Sigmoid colon (tissue), 7 donors: ENCODE measurements at places on chromosomes 5 and 9. TPM values are rescaled to one million over a fixed set of nuclear protein-coding genes. Genes with fewer than 3 reads are reported as not detected.

- no peak for DNase-seq
- no peaks in the 10 kb centered on the region for H3K36me3 ChIP-seq
- no peaks in the 10 kb centered on the region for H3K27me3 ChIP-seq
- no peak overlapping the region for H3K27ac ChIP-seq
- H3K4me3 ChIP-seq: no peak overlapping the region
Observed at GRCh38 chr9:5708414-5708813, 79.5 kb downstream of the RIC1 start.

DNA sequence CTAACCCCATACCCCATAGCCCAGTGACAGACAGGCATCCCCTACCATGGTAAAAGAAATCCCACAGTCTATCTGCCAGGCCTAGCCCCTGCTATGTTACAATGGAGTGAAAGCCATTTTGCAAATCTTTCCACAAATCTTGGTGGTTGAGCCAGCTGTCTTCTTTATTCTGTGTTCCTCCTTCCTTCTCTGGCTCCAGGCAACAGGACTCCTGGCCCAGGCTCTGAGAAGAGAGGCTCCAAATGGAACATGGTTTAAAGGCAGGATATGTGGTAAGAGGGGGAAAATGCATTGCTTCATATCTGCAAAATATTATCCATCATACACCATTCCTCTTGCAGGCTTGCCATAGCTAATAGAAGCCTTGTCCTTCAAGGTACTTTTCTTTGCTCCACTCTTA is 25.2 kb downstream of the FGF1 start:
- no peaks in the 10 kb centered on the region for H3K36me3 ChIP-seq
- no peak for DNase-seq
- H3K27me3 ChIP-seq: no peaks in the 10 kb centered on the region
- peak overlapping the region; percentile 47 for H3K27ac ChIP-seq
- H3K4me1 ChIP-seq: peaks cover 4% of the 10 kb centered on the region

DNA sequence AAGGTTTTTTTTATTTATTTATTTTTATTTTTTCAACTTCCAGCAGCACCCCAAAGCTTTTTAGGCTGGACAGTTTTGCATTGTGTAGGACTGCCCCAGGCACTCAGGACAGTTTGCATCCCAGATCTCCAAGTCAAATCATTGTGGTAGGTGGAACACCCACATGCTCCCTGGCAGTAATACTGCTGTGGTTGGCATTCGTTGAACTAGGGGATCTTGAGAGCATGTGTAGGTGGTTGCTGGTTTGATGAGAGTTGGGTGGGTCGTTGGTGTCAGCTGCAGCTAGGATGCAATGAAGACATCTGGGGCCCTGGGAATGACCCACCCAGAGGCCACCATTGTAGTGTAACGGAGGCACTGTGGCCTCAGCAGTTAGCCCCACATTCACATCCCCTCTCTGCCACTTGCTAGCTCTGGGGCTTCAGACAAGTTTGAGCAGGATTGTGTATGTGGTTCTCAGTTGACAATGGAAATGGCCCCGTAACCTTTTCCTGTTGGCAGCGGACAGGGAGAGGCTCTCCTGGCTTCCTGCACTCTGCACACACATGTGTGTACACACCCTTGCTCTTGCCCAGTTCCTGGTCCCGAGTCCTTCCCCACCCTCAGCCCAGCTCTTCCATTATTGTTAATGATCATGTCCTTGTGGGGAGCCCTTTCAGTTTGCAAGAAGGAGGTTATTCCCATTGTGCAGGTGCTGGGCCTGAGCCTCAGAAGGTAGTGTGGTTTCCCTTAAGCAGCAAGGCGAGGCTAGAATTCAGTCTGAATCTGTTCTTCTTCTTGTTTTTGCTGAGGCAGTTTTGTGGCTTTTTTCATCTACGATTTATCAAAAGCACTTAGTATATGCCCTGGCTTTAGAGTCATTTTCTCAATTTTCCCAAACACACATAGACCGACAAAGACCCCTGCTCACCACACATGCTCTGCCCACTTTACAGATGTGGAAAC is 46.5 kb downstream of the PPARGC1B start:
- H3K4me3 ChIP-seq: no peak overlapping the region
- H3K27me3 ChIP-seq: no peaks in the 10 kb centered on the region
- peak overlapping the region; percentile 81 for H3K27ac ChIP-seq
- H3K36me3 ChIP-seq: no peaks in the 10 kb centered on the region
- DNase-seq: no peak

DNA sequence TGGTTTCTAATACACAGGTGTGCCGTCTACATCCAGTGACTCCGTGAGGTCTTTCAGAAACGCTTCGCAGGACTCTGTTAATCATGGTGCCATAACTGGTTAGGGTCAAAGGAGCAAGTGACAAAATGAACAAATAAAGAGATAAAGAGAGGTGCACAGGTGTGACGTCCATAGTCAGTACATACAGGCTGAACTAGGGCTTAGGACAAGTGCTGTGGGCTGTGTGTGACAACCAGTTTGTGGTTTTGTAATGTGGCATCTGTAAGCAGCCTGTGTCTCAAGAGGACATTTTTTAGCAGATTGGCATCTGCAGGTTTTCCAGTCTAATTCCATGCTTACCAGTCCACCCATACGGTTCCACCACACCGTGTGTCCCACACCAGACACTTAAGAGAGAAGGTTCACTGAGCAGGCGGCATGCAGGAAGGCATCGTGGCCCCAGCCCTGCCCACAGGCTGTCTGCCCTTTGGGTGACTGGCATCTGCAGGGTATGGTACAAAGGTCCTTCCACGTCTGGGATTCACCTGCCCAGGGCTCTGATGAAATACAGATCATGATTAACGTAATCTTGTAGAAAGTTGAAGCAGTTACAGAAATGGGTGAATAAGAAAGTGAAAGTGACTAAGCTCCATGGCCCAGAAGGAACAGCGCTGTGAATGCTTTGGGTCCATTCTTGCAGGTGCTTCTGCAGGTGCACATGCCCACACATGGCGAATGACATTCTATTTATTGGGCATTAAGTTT is 26.9 kb downstream of the SRD5A1 start:
- no peak overlapping the region for H3K27ac ChIP-seq
- no peak for DNase-seq
- H3K27me3 ChIP-seq: no peaks in the 10 kb centered on the region
- H3K4me3 ChIP-seq: no peak overlapping the region

- DNase-seq: no peak
- no peaks in the 10 kb centered on the region for H3K4me1 ChIP-seq
- H3K27ac ChIP-seq: no peak overlapping the region
- H3K36me3 ChIP-seq: no peaks in the 10 kb centered on the region
- no peaks in the 10 kb centered on the region for H3K27me3 ChIP-seq
Observed at GRCh38 chr5:7794311-7794710, 56.6 kb downstream of the CFAP90 start.

Gene SLC46A2
- total RNA-seq: 0.36 TPM

Gene CLIC3
- not detected for total RNA-seq

Gene OLFML2A
- total RNA-seq: 60.0 TPM
